ENCODE measurements at places on chromosomes 1 and 21.

DNA sequence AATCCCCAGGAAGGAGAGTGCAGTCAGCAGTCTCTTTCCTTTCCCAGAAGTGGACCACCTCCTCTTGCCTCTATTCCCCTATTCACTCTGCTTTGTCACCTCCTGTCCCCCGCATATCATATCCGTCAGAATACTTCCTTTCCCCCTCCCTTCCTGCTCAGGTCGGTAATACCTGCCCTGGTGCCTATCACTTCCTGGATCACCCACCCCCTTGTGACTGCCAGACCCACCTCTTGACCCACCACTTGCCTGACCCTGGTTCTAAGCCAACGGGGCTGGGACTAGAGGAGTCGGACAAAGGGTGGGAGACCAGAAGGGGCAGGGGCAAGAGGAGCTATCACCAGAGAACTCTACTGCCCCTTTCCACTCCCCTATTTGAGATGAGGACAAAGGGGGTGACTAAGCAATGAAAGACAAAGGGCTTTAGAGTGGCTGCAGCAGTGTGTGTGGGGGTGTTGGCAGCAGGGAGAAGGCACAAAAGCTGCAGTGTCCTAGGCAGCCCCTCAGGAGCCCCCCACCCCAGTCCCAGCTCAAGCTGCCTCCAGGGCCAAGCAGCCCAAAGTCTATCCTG lies 1.7 kb upstream of the ADAMTS4 start:
- DNase-seq, result no peak

DNA sequence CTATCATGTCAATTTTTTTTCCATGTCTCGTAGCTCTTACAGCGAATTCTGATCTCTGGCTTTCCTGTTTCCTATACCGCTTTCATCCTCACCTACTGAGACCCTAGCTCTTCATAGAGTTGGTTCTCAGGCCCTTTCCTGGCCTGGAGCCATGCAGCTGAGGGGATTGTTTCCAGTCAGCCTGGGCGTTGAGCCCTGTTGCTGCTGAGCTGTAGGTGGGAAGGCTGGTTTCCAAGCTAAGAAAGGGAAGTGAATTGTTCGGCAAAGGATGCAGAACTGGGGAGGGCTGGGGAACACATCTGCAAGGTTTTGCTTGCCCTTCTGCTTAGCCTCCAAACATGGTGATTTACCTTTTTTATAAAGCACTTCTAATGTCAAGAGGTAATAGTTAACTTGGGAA lies 41.5 kb downstream of the SPATA46 start:
- no peak for DNase-seq

- no peak for DNase-seq
Observed at GRCh38 chr21:35737449-35737848, 322.9 kb downstream of the SETD4 start.

DNA sequence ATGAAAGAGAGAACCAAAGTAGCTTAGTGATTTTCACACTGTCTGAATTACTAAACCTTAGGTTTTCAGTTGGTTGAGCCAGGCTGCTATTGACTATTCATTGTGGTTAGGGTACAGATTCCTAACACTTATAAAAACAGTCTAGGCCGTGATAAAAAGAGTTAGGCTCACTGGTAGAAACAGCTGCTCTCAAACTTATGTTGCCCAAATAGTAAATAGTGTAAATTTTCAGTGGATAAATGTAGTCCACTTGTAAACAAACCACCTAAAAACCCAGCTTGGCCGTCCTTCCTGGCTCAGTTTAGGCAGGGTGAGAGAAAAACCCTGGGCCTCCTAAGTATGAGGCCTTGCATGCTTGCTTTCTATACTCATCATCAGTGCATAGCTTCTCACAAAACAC lies 34.9 kb downstream of the ARID1A start:
- DNase-seq, result no peak

- no peak for DNase-seq
Observed at GRCh38 chr21:34042735-34043134, 30.6 kb upstream of the MRPS6 start.

DNA sequence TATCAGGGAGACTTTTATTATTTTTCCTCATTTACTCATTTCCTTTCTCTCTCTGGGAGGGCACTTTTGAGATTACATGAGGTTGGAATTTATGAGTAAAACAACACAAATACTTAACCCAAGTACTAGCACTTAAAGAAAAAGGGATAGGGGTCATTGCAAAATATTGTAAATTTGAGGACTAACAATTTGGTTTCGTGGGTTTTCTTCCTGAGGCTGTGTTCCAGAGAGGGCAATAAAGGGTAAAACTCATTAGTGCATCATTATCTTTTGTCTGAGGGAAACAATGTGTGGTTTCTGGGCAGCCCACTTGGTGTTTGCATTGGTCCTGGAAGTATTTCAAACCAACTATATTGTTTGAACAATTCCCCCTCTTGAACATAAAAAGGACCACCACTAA lies 96.5 kb downstream of the GREM2 start:
- DNase-seq, result no peak

DNA sequence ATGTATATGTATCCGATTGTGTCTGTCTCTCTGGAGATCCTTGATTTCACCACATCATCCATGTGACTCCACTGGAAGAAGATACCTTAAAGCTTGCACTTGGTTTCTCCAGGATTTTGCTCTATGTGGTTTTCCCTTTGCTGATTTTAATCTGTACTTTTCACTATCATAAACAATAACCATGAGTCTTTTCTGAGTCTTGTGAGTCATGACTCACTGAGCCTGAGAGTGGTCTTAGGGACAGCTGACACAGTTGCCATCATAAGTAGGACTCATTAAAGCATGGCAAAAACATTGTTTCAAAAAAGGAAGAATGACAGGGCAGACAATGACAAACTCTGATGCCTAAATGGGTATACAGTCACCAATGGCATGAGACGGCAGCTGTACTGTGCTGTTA lies 226.2 kb downstream of the AKT3 start:
- DNase-seq, result no peak

DNA sequence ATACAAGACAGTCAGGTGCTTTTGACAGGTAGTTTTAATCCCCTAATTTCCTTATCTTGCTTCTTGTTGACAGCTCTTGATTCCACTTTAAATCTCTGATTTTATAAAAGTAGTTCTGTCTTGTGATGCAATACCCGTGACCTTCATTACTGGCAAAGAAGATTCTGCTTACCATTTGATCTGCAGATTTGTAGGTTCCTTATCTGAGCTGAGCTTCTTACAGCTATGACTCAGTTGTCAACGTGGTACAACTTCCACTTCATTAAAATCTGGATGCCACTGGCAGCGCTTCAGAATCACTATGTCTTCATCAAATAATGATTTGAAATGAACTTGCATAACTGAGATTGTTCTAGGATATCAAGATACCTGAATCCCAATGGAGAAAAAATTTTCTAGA lies 543.6 kb upstream of the B3GALT2 start:
- DNase-seq, result no peak

DNA sequence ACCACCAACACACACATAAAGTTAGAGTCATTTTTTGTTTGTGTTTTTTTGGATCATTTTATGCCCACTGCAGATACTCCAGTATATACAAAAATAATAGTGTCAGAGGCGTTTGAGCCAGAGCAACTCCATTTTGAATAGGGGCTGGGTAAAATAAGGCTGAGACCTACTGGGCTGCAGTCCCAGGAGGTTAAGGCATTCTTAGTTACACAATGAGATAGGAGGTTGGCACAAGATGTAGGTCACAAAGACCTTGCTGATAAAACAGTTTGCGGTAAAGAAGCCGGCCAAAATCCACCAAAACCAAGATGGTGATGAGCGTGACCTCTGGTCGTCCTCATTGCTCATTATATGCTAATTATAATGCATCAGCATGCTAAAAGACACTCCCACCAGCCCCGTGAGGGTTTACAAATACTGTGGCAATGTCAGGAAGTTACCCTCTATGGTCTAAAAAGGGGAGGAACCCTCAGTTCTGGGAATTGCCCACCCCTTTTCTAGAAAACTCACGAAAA lies 40.6 kb downstream of the GJA5 start:
- no peak for DNase-seq

GRCh38 chr1:223731133-223731770 lies 18.9 kb downstream of the CAPN2 start:
- DNase-seq, result no peak

DNA sequence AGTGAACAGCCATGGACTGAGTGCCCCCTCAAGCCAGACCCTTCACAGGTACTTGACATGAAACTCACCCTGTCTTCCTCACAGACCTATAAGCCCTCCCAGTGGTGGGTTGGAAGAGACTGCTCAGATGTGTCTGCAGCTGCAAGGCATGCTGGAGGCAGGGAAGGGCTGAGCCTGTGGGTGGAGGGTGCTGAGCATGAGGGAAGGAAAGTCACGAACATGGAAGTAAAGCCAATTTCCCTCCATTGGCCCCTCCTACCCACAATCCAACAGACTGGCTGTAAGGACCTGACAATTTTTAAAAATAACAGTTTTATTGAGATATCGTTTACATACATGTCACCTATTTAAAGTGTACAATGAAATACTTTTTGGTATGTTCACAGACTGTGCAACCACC lies 44.1 kb downstream of the RCSD1 start:
- DNase-seq, result no peak

DNA sequence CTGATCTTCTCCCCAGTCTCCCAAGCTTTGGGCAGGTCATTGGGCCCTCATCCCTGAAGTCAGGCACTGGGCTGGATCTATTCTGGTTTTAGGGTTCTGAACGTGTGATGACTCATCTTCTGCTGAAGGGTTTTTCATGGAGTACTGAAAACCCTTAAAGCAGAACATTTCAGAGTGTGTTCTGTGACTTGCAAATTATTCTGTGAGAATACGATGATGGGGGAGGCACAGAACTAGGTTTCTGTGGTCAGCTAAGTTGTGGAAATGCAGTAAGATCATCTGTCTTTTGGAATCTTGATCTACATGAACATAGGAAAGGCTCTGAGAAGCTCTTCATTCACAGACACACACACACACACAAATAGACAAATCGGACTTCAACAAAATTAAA lies 46.2 kb downstream of the NAV1 start:
- no peak for DNase-seq

DNA sequence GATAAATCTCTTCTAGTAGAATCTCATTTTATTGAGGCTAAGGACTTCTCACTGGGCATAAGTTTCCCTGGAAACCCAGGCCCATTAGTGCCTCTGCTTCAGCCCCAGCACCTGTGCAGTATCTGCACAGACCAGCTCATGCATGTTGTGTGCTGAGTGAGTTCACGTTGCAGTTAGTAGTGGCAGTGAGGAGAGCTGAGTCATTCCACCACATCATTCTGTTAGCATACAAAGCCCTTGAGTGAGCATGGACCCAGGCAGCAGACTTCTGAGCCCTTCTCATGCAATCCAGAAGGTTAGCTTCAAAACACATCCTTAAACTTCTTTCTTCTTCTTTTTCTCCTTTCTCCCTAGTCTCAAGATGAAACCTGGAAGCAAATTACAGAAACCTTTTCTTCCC lies 45.8 kb upstream of the NTPCR start:
- DNase-seq, result no peak

- no peak for DNase-seq
Observed at GRCh38 chr21:44957901-44958451, 18.1 kb downstream of the SLX9 start.

DNA sequence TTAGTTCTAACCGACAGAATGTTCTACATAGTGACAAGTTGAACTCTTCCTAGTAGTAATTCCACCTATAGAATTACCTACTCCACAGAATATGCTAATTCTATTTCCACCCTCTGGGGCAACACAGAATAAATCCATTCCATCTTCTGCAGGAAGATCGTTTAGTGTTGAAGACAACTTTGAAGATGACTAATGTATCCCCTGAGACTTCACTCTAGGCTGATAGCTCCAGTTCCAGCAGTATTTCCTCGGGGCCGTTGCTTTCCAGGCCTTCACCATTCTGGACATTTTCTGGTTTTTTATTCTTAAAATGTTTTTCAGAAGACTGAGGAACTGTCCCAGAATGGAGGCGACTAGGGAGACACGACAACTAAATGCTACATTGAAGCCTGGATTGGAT lies 61.0 kb upstream of the CSF1 start:
- no peak for DNase-seq

DNA sequence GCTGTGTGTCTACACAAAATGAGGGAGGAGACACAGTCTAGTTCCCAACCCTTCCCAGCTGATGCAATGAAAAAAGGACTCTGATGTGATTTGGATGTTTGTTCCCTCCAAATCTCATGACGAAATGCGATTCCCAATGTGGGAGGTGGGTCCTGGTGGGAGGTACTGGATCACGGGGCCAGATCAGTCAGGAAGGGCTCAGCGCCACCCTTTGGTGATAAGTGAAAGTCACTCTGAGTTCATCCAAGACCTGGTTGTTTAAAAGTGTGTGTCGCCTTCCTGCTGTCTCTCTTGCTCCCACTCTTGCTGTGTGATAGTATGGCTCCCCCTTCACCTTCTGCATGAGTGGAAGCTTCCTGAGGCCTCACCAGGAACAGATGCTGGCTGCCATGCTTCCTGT lies 63.2 kb downstream of the GNG4 start:
- no peak for DNase-seq

GRCh38 chr1:183161391-183161790 lies 24.7 kb upstream of the LAMC2 start:
- DNase-seq, result no peak

DNA sequence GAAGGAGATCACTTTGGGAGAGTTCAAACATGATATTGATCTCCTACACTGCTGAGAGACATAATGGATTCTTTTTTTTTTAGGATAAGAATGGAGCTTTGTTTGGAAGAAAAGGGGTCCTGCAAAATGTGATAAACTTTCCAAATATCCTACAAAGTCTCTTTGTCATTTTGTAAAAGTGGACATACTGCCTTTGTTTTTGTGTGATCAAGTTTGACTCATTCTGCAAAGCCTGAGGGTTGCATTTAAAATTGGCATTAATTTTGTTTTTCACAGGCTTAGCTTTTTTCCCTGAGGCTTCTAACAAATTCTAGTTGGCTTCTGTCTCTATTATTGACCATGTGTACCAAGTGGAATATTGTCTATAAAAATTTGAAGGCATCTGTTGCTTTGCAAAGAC lies 113.2 kb downstream of the AK5 start:
- no peak for DNase-seq

DNA sequence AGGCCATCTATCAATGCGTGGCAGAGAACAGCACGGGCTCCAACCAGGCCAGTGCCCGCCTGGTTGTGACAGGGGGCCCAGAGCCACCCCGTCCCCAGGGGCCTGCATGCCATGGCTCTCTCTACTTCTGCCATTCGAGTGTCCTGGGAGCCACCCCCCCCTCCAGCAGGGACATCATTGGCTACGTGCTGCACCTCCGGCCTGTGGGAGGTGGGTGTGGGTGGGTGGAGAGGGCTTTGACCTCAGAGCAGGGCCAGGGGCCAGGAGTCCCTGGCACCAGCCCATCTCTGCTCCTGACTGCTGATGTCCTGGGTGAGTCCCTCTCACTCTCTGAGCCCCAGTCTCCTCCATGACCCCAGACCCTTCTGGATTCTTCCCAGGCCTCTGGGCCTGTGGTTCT lies 25.3 kb downstream of the SLC27A3 start:
- no peak for DNase-seq

Measured in SIG-M5 (cell line).